ENCODE measurements at places on chromosomes 16 and 17.

GRCh38 chr17:42845918-42846593, 1.7 kb downstream of the AOC2 start:
- no peak for ATAC-seq

DNA sequence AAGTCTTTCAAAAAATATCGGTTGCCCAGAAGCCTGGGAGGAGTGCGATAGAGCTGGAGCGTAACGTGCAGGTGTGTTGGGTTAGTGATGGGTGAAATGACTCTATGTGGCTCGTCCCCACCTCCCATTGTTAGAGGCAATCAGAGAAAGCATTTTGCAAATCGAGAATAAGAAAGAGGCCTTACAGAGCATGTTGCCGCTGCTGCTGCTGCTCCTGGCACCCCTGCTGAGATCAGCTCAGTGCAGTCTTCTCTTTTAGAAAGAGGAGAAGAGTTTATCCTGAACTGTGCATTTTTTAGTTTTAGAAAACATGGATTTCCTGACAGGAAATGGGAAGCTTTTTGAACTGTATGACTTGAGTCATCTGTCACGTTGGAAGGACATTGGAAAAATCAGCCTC, 774.5 kb upstream of the RBFOX1 start:
- ATAC-seq: no peak

GRCh38 chr17:3104322-3104721, at the start of gene OR1D2:
OR1D2 (minus strand) TSS chr17:3104422; CDS start chr17:3092996, 11,426 bp downstream.
- no peak for ATAC-seq

DNA sequence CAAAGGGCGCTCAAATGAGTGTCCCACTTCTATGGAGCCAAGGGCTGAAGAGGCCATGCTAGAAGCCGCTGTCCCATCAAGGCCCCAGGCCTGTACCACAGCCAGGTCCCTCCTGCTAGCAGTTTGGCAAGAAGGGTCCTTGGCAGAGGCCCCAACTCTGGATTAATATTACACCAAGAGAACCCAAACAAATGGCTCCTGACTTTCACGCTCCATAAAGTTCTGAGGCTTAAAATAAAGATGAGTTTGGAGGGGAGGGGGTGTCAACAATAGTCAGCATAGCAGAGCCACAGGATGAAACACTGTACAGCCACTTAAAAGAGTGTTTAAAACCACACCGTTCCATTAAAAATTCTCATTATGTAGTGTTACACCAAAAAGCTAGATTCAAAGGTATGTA, 30.5 kb downstream of the CUEDC1 start:
- ATAC-seq: no peak

DNA sequence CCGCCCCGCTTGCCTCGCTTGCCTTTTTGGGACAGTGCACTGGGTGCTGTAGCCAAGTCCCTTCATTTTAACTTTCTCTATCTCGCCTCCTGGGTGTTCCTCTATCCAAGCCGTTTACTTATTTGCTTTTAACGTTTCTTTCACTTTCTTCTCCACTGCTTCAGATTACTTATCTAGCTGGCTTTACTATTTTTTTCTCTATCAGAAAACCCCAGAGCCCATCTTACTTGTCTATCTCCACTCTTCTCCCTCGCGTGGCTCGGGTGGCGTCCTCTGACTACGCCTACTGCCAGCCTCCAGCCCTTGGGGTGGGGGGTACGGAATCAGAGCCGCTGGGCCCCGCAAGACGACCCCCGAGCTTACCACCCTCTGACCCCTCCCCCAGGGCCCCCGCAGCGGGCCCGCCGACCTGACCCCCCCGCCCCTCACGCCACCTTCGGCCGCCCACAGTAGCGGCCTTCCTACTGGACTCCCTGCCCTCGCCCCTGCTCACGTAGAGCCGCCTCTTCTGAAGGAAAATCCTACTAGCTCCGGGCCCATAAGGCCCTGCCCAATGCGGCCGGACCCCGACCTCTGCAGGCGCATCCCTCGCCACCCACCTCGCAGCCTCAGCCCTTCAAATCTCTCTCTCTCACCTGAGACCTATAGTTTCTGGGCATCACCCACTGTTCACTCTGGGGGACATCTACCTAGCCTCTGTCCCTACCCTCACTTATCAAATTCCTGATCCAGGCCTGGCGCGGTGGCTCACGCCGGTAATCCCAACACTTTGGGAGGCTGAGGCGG, 1.0 kb upstream of the SLC12A4 start:
- no peak for ATAC-seq

Data from motor neuron (in vitro differentiated cells).